ENCODE measurements at places on chromosomes 16 and 17.

DNA sequence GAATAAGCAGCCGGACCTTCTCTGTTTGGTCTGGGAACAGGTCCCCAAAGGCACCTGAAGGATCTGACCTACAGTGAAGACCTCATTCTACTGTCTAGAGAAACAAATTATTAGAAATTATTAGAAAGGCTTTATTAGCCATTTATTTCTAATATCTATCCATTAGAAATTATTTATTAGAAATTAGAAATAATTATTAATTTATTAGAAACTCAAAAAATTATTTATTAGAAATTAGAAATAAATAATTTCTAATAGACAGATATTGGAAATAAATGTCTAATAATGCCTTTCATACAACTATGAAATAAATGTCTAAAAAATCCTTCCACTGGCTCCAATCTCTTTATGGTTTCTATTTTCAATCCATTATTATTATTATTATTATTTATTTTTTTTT lies 285.7 kb upstream of the ERCC4 start:
- no peak for DNase-seq

DNA sequence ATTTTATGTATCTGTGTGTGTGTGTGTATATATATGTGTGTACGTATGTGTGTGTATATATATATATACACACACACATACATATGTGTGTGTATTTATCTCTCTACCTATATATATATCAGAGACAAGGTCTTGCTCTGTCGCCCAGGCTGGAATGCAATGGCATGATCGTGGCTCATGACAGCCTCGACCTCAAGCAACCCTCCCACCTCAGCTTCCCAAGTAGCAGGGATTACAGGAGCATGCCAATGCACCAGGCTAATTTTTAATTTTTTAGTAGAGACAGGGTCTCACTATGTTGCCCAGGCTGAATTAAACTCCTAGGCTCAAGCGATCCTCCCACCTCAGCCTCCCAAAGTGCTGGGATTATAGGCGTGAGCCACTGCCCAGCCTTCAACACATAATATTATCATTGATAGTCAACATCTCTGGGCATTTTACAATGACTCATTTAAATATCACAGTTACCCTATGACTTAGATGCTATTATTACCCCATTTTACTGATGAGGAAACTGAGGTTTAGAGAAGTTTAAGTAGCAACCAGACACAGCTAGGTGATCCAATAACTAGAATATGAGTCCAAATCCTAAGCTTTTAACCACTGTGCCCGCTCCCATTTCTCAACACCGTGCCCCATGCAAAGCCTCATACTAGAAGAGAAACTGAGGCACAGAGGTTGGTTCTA lies 24.3 kb downstream of the G6PC3 start:
- no peak for DNase-seq

- no peak for DNase-seq
These were observed 4.9 kb downstream of the CSF3 start for GRCh38 chr17:40020146-40020545.

GRCh38 chr16:66948134-66948836 lies 12.8 kb upstream of the CES3 start:
- DNase-seq, result no peak

- DNase-seq, result no peak
These were observed 29.8 kb downstream of the STAT3 start for GRCh38 chr17:42358434-42358833.

DNA sequence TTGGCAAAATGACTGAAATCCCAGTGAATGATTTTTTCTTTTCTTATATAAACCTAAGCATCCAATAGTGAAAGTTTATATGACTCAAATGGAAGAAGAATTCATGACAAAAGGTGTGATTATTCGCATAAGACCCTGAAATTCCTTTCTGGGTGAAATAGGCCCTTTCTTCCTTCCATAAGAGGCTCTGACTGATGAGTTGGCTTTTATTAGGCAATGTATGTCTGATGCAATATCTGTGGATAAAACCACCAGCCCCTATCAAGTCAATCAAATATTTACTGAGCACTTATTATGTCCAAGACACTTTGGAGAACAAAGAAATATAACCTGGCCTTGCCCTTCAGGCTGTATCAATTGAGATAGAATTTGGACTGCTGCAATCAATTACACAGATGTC lies 316.6 kb downstream of the CDH13 start:
- no peak for DNase-seq

- no peak for DNase-seq
These were observed 86.4 kb downstream of the N4BP1 start for GRCh38 chr16:48523415-48524204.

- DNase-seq, result no peak
These were observed 32.4 kb downstream of the RNF43 start for GRCh38 chr17:58384897-58385296.

- DNase-seq, result no peak
These were observed 42.0 kb downstream of the CMIP start for GRCh38 chr16:81486540-81487061.

DNA sequence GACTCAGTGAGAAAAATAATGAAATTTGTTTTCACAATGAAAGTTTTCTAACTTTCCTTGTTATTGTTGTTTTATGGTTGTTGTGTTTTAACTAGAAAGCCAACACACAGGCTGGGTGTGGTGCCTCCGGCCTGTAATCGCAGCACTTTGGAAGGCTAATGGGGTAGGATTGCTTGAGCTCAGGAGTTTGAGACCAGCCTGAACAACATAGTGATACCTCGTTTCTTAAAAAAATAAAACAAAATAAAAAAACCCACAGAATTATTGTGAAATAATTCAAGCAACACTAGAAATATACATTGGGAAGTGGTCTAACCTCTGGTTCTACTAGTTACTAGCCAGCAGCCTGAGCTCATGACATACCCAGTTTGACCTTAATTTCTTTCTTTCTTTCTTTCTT lies 630 bp downstream of the MILR1 start:
- DNase-seq, result no peak

DNA sequence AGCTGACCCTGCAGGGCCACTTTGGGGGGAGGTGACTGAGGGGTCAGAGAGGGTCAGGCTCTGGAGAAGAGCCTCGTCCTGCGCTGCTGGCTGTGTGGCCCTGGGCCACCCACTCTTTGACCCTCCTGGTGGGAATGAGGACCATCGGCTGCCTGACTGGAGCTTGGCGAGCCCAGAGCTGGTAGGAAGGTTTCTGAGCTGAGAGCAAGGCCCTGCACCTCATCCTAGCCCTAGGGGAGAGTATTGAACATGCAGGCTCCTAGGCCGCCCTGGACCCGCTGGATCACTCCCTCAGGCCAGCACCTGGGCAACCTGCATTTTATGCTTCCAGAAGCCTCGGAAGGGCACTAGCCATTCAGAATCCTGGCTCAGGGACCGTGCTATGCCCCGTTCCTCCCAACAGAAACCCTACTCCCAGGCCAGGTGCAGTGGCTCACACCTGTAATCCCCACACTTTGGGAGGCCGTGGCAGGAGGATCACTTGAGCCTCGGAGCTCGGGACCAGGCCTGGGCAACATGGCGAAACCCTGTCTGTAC lies 14.5 kb downstream of the MAP2K3 start:
- no peak for DNase-seq

GRCh38 chr16:86975445-86975844 lies 341.7 kb downstream of the C16orf95 start:
- no peak for DNase-seq

DNA sequence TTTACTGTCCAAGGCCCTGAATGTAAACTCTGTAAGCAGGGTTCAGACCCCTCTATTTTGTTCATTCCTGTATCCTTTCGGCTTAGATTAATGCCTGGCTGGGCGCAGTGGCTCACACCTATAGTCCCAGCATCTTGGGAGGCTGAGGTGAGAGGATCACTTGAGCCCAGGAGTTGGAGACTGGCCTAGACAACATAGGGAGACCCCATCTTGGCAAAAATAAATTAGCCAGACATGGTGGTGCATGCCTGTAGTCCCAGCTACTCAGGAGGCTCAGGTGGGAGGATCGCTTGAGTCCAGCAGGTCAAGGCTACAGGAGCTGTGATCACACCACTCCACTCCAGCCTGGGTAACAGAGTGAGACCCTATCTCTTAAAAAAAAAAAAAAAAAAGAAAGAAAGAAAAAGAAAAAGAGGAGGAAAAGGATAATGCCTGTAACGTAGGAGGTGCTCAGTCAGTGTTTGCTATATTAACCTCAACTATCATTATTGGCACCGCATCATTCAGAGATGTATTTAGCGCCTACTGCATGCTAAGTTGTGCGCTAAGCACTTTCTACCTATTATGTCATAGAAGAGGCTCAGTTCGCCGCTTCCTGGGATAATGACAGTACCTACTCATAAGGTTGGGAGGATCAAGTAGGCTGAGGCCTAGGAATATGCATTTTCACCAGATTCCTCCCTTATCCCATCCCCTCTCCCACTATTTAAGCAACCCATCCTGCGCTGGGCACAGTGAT lies 5.0 kb downstream of the SOCS1 start:
- DNase-seq, result no peak

- DNase-seq, result no peak
These were observed 68.6 kb downstream of the CCDC182 start for GRCh38 chr17:57676543-57676942.

GRCh38 chr16:83692224-83692623 lies 115.6 kb upstream of the HSBP1 start:
- no peak for DNase-seq

DNA sequence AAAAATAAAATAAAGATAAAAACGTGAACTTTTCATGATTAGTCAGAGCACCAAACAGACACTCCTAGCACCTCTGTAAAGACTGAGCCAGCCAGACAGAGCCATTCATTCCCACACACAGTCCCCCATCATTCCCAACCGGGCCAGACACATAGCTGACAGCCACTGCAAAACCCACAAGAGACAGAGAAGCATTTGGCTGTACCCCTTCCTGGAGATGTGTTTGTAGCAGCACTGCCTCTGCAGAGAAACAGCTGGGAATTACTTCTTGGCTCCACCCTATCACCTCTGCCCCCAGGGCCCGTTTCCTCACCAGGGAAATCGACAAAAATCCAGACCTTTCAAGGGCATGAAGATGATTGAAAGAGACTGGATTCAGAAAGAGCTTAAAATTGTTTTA lies 46.4 kb downstream of the MYH11 start:
- DNase-seq, result no peak

GRCh38 chr16:86374603-86375130 lies 135.7 kb upstream of the FOXF1 start:
- no peak for DNase-seq

DNA sequence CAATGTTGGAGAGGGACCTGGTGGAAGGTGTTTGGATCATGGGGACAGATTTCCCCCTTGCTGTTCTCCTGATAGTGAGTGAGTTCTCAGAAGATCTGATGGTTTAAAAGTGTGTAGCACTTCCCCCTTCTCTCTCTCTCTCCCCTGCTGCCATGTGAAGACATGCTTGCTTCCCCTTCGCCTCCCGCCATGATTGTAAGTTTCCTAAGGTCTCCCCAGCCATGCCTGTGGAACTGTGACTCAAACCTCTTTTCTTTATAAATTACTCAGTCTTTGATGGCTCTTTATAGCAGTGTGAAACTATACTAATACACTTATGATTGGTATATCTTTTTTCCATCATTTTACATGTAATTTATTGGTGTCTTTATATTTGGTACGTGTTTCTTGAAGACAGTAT lies 13.4 kb downstream of the ADGRG5 start:
- DNase-seq, result no peak

- no peak for DNase-seq
These were observed 13.9 kb upstream of the PMP22 start for GRCh38 chr17:15278924-15279477.

- DNase-seq, result no peak
These were observed 23.5 kb downstream of the MYO19 start for GRCh38 chr17:36511216-36511615.

DNA sequence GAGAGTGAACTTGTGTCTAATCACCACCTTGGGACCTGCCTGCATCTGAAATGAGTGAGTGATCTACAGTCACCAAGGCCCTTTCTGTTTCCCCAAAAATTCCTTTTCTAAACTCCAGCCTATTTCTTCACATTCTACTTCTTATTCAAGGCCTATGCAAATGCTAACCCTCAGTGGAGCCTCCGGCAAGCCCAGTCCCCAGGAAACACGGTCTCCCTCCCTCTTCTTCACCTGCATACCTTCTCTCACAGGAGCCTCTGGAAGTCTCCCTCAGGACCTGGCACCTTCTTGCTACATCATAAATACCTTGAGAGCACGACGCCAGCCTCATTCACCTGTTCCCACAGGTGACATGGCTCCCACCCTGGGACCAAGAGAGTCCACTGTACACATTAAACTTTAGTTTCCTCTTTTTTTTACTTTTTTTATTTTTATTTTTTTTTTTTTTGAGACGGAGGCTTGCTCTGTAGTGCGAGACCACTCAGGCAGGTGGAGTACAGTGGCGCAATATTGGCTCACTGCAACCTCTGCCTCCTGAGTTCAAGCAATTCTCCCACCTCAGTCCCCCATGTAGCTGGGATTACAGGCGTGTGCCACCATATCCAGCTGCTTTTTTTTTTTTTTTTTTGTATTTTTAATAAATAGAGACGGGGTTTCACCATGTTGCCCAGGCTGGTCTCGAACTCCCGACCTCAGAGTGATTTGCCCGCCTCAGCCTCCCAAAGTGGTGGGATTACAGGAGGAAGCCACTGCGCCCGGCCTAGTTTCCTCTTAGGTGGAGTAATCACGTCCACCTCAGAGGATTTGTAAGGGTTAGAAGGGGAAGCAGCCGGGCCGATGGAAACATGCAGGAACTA lies 97.3 kb downstream of the ANKRD11 start:
- DNase-seq, result no peak

DNA sequence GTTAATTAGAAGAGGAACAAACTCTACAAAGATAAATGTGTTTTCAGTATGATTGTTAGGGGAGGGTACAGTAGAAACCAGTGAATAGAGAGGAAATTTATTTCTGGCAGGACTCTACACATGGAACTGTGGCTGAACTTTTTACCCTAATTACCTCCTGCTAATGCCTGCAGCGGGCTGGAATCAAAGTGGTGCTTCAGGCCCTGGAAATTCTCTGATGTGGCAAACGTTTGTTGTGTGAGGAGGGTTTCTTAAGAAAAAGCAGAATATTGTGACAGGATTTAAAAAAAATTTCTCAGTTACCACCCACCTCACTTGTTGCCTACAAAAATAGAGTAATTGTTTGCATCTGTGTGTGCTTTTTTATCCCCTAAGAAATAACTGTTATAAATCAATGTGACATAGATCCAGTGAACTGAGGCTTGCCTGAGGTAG lies 154.5 kb downstream of the BCAS3 start:
- peak; percentile 35 for DNase-seq

DNA sequence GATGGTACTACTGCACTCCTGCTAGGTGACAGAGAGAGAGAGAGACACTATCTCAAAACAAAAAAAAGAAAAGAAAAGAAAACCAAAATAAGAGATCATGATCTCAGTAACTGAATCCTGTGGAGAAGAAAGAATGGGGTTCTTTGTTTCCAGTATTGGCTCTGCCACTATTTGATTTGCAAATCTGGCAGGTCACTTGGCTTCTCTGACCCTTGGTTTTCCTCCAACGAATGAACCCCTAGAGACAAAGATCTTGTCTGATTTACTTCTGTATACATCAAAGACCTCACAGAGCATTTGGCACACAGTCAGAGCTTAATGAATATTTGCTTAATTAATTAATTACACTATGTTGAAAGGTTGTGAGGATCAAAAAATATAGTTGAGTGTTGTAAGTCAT lies 47.9 kb upstream of the NLK start:
- no peak for DNase-seq

- DNase-seq, result no peak
These were observed 201.2 kb upstream of the CACNG3 start for GRCh38 chr16:24054741-24055491.

- DNase-seq, result no peak
These were observed 31.7 kb upstream of the ZC3H18 start for GRCh38 chr16:88538366-88539060.

All from skin of body (tissue), 3 donors.